ENCODE measurements at places on chromosomes 6 and 20.

DNA sequence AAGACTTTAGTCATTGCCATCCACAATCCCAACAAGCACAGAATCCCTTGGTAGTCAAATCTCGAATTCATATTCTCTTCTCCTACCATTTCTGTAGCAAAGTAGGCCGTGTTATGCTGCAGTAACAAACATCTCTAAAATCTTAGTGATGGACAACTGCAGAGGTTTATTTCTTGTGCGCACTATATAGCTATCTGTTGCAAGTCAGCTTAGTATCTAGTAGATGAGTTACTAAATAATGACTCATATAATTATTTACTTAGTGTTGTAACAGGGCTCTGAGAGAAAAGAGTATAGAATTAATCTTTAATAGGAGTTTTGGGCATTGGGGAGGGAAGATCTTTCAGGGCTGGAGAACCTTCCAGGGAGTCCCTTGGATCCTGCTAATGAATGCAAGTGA lies 73.3 kb downstream of the CAP2 start:
- no peak for DNase-seq

DNA sequence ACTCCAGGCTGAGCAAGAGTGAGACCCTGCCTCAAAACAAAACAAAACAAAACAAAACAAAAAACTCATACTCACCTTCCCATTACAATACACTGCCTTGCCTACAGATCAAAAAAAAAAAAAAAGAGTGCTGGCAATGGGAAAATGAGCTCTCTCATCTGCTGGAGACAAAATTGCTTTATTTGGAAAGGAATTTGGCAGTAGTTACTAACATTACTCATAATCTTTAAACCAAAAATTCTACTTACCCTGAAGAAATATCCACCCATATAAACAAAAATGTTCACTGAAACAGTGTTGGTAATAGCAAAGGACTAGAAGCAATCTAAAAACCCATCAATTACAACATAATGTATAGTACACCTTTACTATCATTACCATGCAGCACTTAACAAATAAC lies 120.4 kb downstream of the RNGTT start:
- DNase-seq, result no peak

GRCh38 chr20:33009214-33010132 lies 2.0 kb downstream of the BPIFB2 start:
- DNase-seq, result peak; percentile 5

DNA sequence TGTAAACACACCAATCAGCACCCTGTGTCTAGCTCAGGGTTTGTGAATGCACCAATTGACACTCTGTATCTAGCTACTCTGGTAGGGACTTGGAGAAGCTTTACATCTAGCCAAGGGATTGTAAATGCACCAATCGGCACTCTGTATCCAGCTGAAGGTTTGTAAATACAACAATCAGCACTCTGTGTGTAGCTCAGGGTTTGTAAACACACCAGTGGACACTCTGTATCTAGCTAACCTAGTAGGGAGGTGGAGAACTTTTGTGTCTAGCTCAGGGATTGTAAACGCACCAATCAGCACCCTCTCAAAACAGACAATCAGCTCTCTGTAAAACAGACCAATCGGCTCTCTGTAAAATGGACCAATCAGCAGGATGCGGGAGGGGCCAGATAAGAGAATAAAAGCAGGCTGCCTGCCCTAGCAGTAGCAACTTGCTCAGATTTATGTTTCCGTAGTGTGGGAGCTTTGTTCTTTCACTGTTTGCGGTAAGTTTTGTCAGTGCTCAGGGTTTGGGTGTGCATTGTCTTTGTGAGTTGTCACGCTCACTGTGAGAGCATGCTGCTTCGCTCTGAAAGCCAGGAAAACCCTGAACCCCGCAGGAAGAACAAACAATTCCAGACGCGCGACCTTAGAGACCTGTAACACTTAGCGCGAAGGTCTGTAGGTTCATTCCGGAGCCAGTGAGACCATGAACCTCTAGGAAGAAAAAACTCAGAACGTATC lies 37.0 kb downstream of the RIOK1 start:
- no peak for DNase-seq

DNA sequence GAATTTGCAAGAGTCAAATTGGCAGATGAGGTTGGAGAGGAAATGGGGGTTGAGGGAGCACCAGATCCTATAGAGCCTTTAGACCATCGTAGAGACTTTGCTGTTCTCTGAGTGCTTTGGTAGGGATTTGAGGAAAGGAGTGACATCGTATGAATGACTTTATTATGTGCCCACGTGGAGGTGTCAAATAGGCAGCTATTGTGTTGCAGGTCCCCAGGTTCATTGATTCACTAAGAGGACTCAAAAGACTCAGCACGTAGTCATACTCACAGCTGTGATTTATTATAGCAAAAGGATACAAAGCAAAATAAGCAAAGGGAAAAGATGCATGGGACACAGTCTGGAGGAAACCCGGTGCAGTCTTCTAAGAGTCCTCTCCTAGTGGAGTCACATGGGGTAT lies 2.2 kb downstream of the MTRES1 start:
- DNase-seq, result no peak

GRCh38 chr6:52512199-52512598 lies 64.7 kb downstream of the TRAM2 start:
- no peak for DNase-seq

DNA sequence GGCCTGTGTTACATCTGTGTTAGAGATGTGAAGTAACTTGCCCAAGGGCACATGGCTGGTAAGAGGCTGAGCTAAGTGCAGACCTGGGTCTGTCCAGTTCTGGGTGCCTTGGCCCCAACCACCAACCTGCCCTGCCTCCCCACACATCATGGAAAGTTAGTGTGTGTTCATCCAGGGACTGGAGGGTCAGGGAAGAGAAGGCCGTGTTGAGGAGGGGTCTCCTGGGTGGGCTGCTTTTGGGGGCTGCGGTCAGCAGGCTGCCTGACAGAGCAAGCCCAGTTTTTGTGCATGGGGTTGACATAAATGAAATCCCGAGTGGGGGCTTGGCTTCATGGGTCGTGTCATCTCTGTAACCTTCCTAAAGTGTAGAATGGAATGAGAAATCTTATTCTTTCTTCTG lies 10.9 kb downstream of the PYGB start:
- DNase-seq, result no peak

- DNase-seq, result no peak
These were observed 316.0 kb downstream of the QKI start for GRCh38 chr6:163730246-163731210.

Measured in NCI-H2081 (cell line).